ENCODE measurements at places on chromosomes 12 and 14.

DNA sequence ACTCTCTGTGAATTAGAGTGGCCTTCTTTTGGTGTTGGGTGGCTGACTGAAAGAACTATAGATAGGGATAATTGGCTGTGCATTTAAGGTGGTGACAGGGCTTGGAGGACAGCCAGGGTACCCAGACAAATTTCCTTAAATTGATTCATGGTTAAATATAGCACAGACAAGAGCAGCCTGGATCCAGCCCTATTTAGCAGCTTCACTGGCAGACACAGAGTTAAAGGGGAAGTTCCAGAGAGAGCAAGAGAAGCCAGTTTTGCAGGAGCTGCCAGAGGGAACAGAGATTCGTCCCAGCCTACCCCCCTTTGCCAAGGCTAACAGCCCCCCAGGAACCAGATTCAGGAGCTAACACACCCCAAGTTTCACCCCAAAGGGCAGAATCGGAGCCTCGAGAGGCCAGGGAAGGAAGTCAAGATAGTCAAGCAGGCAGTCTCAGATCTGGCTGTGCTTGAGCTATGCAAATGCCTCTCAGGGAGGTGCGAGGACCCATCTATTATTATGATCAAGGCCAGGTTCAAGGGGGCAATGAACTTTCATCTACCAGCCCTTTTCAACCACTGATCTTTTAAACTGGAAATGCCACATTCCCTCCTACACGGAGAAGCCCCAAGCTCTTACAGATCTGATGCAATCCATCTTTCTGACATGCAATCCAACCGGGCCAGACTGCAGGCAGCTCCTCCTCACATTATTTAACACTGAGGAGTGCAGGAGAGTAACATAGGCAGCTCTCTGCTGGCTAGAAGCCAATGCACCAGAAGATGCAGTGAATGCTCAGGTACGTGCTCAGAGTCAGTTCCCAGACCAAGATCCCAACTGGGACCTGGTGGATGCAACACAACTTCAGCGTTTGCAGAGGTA is 58.2 kb downstream of the DHRS2 start:
- DNase-seq, result no peak

- peak; percentile 62 for DNase-seq
Observed at GRCh38 chr12:101490286-101490920, 15.3 kb downstream of the SPIC start.

DNA sequence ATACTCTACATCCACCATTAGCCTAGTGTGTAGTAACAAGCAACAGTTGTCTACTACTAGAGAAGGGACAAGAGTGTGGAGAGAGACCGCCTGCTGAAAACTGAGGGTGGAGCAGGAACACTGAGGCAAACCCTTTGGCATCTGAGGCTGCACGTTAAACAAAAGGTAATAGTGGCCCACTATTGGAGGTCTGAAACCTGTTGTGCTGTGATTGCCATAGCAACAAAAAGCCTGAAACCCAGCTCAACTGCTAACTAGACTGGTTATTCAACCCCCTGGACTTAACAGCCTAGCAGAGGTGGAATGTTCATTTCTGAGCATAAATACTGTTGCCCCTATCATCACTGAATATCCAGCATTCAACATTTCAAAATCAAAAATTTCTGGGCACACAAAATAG is 43.0 kb downstream of the PPP4R4 start:
- no peak for DNase-seq

DNA sequence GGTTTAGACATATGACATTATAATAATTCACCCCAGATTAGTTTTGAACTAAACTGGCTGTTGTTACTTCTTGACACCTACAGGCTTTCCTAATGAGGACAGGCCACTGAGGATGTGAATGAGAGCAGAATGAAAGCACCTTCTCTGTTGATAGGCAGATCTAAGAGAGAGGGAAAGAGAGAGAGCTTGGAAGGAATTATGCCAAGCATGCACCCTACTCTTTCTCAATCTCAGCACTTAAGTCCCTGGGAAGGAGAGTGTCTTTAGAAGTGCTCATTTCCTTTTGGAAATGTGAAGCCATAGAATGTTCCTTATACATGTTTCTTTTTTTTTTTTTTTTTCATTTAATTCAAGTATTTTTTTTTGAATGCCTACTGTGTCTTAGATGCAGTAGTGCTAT is 49.0 kb downstream of the TBC1D15 start:
- DNase-seq, result no peak

- DNase-seq, result no peak
Observed at GRCh38 chr12:96409731-96410130, 9.5 kb upstream of the CDK17 start.

GRCh38 chr12:5889381-5890047 is 55.5 kb downstream of the ANO2 start:
- DNase-seq, result no peak

- no peak for DNase-seq
Observed at GRCh38 chr14:22320362-22320750, 268.7 kb downstream of the DAD1 start.

- DNase-seq, result no peak
Observed at GRCh38 chr14:53807108-53807507, 149.5 kb downstream of the BMP4 start.

DNA sequence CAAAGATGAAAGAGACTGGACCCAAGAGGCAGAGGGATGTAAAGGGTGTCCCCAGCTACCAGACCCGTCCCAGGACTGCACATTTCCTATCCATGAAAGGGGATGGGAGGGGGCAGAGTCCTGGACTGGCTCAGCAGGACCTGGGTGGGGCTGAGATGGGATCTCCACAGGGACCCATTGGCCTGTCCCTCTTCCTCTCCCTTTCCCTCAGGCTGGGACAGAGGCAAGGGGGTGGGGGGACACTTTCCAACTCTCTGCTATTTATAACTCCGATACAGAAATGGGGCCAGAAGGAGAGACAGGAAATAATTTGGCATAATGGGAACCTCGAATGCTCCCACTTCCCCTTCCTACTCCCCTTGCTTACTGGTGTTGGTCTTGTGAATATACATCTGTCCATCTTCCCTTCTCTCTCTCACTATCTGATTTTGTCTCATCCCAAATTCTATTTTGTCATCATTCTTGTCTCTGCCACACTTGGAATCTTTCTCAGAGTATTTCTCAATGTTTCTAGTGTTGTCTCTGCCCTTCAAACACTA is 1.1 kb upstream of the ITGA7 start:
- no peak for DNase-seq

- peak; percentile 59 for DNase-seq
Observed at GRCh38 chr14:96265383-96266095, 9.5 kb downstream of the BDKRB1 start.

GRCh38 chr12:1277905-1278304 is 286.9 kb downstream of the ERC1 start:
- DNase-seq, result no peak

DNA sequence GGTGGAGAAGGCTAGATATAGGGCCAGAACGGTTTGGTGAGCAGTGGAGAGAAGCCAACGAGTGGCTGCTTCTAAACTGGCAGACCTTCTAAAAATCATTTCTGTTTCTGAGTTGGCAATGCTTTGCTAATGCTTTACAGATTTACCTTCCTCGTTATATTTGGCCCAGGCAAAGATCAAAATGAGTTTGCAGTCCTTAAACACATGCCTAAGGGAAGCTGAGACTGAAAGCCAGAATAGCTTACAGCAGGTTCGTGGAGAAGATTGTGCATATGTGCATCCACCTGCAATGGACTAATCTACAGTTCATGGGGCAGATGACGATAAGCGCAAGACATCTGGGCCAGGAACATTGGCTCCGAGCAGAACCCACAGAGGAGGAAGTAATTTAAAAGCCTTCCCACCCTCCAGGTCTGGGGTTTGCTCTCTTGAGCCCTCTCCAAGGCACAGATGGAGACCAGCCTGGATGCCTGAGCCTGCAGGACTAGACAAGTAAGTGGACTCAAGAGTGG is 99.4 kb downstream of the NINJ2 start:
- DNase-seq, result no peak

DNA sequence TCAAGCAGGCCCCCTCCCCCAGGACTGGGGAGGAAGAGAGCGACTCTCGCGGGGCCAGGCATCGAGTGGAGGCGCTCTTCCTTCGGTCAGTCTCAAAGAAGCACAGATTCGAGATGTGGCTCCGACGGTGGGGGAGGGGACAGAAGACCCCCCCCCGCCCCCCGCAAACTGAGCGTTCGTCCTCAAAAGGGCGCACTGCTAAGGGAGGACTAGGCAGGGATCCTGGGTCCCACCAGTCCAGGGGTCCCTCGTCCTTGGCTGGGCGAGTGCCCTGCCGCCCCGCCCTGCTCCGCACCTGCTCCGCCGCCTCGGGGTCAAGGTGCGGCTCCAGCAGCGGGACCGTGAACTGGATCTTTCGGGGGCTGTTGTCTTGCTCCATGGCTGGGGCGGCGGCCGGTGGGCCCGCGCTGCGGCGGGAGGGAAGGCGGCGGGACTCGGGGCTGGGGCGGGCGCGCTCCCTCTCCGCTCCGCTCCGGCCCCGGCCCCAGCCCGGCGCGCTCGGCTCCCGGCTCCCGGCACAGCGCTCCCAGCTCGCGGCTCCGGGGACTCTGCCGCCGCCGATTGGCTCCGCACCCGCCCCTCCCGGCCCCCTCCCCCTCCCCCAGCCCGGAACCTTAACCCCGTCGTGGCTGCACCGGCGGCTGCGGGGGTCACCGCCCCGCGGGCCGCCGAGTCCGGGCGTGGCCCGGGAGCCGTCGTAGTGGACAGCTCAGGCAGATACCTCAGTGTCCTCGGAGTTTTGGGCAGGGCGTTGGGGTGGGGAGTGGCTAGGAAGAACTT is at the start of gene PPP1R1A:
PPP1R1A (minus strand) TSS at position 550 of the 780 bp plus-strand sequence; CDS start at position 379, 171 bp downstream.
- DNase-seq, result no peak

GRCh38 chr12:94203796-94204195 is 55.4 kb downstream of the PLXNC1 start:
- no peak for DNase-seq

DNA sequence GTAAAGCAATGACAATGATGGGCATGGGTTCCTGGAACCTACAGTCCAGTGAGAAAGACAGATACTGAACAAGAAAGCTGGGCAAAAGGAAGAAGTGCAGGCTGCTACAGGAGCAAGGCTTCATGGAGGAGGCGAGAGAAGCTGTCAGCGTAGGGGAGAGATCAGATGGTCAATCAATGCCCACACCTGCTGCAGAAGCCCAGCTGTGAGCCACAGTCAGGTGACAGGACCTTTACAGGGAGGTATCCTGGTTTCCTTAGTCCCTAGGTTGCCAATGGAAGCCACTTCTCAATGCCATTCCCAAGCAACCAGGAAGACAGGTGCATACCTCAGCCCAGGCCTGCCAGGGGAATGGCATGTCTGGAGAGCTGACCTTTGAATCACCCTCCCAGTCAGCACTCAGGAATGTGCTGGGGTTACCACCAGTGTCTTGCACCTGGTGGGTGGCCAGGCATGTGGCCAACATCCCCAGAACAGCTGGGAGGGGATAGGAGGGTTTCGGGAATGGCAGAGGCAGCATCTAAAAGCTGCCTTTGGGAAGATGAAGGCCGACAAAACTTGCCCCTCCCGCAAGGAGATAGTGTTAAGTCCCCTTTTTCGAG is 170.3 kb downstream of the TTC7B start:
- no peak for DNase-seq

DNA sequence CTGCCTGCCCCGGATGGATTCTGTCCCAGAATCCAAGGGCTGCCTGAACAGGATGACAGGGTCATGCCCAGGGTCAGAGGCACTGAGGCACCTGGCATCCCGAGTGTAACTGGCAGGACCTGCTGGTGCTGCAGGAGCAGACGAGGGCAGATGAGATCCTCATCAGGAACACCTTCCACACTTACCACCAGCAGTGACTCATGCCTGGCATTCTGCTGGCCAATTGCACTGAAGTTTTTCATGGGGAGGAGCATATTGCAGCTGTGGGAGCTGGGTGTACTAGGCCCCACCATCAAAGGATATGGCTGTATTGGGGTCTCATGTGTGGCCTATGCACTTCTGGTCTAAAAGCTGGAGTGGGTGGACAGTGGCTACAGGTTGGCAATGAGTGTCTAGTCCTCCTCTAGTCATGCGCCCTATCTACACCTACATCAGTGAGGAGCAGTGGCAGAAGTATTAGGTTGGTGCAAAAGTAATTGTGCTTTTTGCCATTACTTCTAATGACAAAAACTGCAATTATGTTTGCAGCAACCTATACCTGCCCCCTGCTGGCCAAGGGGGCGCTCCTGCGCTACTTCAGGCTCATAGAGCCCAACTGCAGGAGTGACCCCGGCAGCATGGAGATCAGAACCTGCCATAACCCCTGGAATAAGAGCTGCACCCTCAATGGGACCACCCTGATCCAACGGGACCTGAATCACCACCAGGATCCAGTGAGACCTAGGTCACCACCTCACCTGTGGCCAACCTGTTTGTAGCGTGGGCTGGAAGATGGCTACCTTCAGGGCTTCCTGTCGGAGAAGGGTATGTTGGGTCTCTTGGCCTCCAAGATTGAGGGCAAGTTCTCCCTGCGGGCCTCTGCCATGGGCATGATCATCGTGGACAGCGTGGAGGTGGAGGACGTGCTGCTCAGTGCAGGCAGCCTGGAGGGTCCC is 8.0 kb upstream of the C12orf42 start:
- DNase-seq, result no peak

GRCh38 chr14:103343905-103344797 is 10.1 kb downstream of the EIF5 start:
- no peak for DNase-seq

- no peak for DNase-seq
Observed at GRCh38 chr12:6383572-6384498, at the start of gene LTBR. TSS of gene LTBR (plus strand) at chr12:6384162. CDS start at chr12:6384359, 197 bp downstream.

DNA sequence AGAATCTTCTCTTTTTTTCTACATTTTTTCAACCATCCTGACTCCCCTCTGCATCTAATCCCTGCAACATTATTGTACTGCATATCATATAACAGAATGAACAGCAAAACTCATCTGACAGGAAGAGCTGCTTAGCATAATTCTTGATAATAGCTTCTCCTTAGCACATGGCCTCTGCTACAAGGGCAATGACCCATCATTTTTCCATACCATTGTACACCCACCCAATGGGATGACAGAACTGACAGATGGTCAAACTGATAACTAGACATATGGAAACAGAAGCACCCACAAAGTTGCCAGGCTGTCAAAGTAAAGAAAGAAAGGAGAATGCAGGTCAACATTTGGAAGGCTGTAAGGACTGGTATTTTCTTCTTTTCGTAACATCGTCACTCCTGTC is 390.4 kb upstream of the USP15 start:
- DNase-seq, result no peak

GRCh38 chr12:125351788-125352187 is 286.6 kb downstream of the AACS start:
- DNase-seq, result no peak

GRCh38 chr12:129540954-129541353 is 362.9 kb downstream of the TMEM132D start:
- no peak for DNase-seq

DNA sequence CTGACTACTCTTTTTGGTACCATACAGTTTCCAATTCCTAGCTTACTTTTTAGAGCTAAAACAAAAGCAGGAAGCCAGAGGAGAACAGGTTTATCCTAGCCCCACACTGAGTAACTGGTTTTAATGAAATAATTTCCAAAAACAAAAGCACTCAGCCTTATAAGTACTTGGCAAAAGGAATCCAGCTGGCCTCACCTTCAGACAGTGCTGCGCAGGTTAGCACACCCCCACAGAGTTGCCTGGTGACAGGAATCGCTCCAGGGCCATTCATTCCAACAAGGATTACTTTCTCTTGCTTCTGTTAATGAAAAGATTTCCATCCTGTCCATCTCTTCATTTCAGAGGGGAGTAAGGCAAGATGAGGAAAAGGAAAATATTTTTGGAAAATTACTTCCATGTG is 84.6 kb downstream of the SCFD1 start:
- no peak for DNase-seq
